ENCODE measurements at places on chromosomes 11 and 22.

GRCh38 chr11:15215005-15215404 lies 100.3 kb downstream of the INSC start:
- no peak for DNase-seq

GRCh38 chr22:36528341-36528740 lies 625 bp downstream of the EIF3D start:
- DNase-seq, result no peak

DNA sequence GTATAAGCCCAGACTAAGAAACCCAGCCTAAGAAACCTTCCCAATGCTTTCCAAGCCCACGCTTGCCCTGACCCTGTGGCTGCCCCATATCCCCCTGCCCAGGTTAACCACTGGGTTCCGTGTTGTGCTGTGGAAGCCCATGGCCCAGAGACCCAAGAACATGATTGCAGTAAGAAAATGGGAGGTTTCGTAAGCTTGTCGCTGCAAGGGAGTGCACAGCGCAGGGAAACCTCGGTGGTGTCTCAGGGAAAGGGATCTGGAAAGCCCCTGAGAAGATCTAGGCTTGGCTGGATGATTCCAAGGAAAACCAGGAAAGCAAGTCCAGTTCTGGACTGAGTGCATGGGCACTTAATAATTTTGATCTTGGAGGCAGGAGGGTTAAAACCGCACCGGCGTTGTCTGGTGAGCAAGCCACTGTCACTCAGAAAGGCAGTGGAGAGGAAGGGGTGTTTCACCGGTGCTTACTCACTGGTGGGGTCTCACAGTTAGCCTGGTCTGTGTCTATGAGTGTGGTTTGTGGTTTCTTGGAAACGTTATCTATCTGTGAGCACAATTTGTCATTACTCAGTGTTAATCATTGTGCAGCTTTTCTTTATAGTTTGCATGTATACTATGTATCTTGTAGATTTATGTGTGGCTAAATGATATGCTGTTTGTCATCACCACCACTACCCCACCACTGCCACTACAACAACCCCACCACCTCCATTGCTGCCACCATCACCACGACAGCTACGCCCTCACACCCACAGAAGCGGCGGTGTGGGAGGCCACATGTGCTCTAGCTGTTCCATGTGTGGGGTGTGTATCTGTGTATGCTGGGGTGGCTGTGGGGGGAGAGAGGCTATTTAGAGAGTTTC lies 53.3 kb upstream of the PRDM11 start:
- no peak for DNase-seq

GRCh38 chr22:31537019-31537535 lies 40.7 kb downstream of the SFI1 start:
- DNase-seq, result no peak

DNA sequence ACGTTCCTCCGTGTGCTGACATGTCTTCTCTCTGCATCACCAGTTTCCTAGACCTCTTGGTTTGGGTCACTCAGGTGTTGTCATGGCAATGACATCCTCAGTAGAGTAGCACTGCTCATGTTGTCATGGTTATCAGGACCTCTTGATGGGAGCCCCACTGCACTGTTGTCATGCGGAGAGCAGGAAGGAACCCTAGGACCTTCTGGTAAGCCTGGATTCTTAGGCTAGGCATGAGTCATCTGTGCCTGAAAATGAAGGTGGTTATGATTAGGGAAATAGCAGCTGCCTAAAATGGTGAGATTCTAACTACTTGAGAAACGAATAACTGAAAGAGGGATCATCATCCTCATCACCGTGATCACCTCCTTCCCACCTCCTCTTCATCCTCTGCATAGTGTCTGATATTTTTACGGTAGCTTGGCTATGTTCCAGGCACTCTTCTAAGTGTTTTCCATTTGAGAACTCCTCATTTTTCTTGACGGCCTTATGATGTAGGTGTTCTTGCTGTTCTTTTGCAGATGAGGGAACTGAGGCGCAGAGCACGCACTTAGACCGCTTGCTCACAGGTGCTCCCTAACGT lies 858.4 kb downstream of the NTM start:
- DNase-seq, result no peak

DNA sequence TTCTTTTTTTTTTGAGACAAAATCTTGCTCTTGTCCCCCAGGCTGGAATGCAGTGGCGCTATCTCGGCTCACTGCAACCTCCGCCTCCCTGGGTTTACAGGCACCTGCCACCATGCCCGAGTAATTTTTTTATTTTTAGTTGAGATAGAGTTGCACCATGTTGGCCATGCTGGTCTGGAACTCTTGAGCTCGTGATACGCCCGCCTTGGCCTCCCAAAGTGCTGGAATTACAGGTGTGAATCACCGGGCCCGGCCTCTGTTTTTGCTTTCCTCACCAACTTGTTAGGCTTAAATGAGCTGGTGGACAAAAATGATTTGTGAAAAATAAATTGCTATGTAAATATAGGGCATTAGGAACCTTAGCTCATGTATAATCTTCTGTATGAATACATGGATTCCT lies 3.5 kb downstream of the MEI1 start:
- no peak for DNase-seq

- peak; percentile 22 for DNase-seq
Measured at GRCh38 chr11:19892387-19892786, 179.8 kb downstream of the NAV2 start.

GRCh38 chr11:119685111-119685746 lies 43.8 kb downstream of the NECTIN1 start:
- no peak for DNase-seq

- DNase-seq, result no peak
Measured at GRCh38 chr11:86719781-86720463, 47.5 kb upstream of the ME3 start.

DNA sequence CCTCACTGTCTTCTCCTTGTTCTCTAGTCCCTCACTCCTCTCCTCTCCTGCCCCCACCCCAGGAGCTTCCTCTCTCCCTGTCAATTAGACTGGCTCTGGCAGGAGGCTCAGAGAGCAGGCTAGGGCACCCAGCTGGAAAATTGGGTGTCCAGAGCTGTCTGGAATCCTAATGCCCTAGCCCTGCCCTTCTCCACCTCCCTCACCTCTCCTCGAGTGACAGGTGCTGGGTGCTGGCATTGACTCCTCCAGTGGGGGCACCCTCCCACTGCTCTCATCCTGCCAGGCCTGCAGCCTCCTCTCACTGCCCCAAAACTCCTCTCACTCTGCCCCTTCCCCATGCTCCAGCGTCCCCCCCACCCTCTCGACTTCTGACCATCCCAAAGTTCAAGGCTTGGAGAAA lies 68.9 kb downstream of the CYTH4 start:
- DNase-seq, result no peak

DNA sequence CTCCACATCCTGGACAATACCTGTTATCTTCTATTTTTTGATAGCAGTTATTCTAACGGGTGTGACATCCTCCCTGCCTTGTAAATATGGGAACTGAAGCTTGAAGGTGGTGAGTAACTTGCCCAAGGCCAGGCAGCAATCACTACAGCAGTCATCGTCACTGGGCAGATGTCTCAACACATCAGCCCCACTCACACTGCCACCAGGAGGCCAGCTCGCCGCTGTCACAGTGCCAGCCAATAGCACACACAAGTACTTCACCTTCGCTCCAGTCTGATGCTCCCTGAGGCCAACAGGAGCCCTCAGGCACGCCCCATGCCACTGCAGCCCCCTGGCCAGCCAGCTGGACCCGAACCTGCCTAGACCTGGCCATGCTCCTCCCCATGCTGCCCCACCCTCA lies 4.9 kb upstream of the TTLL1 start:
- DNase-seq, result no peak

GRCh38 chr11:115224551-115224950 lies 279.7 kb downstream of the CADM1 start:
- no peak for DNase-seq

- no peak for DNase-seq
Measured at GRCh38 chr22:17007852-17008731, at the start of gene GAB4. Gene GAB4 (minus strand): TSS chr22:17008222. CDS start chr22:17008114, 108 bp downstream.
